ENCODE measurements at places on chromosomes 7 and 10.
A peak's percentile ranks its signal among the peaks of the same experiment; 100 is the strongest.

DNA sequence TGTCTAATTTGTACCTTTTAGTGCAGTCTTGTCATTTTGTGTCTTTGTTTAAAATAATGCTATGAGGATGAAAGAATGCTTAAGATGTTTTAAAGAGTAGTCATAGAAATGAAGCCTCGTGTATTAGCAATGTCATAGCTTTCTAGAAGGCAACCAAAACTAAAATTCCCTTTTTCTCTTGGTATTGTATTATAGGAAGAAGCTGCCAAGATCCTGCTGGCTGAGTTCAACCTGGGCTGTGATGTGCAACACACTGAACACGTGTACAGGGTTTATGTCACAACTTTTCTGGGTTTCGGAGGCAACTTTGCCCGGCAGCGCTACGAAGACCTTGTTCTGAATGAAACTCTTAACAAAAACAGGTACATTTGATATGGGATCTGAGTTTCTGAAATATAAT lies 36.2 kb downstream of the COX15 start:
- DNase-seq, result no peak

GRCh38 chr10:133141958-133142340 lies 18.1 kb upstream of the KNDC1 start:
- DNase-seq, result no peak

GRCh38 chr10:130368761-130369560 lies 232.8 kb downstream of the GLRX3 start:
- no peak for DNase-seq

GRCh38 chr7:37988721-37989650 lies 68.5 kb downstream of the EPDR1 start:
- no peak for DNase-seq

DNA sequence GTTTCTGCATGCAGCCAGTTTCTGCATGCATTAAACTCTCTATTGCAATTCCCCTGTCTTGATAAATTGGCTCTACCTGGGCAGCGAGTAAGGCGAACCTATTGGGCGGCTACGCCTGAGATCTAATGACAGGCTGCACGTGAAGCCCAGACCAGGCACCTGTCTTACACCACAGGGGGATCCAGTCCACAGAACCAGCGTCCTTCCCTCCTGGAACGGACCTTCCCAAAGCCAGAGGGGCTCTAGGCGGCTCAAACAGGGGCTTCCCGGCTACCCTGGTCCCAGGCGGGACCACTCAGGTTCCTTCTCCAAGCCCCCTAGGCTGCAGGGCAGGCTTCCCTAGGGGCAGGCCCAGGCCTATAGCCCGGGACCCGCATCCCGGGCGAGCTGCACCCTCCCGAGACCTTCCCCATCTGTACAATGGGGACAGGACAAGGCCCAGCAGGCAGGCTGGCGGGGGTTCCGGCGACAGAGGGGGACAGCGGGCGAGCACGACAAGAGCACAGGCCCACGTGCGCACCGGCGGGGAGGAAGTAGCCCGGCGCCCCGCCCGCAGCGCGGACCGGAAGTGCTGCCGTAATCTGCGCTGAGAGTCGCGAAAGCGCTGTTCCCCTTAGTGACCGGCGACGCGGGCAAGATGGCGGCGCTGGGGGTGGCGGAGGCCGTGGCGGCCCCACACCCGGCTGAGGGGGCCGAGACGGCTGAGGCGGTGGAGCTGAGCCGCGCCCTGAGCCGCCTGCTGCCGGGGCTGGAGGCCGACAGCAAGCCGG lies at the start of gene DNAAF5:
TSS of gene DNAAF5 (plus strand) at position 616 of the 770 bp plus-strand sequence. CDS start at position 638, 22 bp downstream.
- peak; percentile 94 for DNase-seq

- DNase-seq, result peak; percentile 92
These were observed at the start of gene COPS6 for GRCh38 chr7:100088621-100089457. Gene COPS6 (plus strand): TSS chr7:100088969. CDS start chr7:100088991, 22 bp downstream.

- DNase-seq, result peak; percentile 9
These were observed 369.1 kb downstream of the PLXNA4 start for GRCh38 chr7:132207211-132207610.

DNA sequence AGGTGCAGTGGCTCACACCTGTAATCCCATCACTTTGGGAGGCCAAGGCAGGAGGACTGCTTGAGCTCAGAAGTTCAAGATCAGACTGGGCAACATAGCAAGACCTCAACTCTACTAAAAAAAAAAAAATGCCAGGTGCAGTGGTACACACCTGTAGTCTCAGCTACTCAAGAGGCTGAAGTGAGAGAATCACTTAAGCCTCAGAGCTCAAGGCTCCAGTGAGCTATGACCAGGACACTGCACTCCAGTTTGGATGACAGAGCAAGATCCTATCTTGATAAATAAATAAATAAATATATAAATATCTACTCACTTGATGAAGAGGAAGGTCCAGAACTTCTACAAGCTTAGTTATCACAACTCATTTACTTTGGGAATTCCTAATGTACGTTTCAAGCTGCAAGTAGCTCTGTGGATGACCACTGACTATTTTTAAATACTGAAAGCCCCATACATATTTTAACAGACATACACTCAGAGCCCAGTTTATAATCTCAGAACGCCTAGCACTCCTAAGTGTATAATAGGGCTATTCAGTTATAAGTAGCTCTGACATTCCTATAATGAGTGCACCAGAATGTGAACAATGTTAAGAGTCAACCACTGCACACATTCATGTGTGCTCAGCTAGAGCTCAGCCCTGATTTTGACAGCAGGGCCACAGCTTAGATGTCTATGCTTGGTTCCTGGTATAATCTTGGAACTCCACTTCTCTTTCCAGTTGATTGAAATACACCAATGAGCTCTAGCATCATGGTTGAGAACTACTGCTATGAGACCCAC lies 119.1 kb downstream of the CUBN start:
- DNase-seq, result no peak

- DNase-seq, result no peak
These were observed 250.9 kb upstream of the TMEM72 start for GRCh38 chr10:44660271-44660670.

GRCh38 chr7:94439893-94440381 lies 45.2 kb downstream of the COL1A2 start:
- DNase-seq, result peak; percentile 43

DNA sequence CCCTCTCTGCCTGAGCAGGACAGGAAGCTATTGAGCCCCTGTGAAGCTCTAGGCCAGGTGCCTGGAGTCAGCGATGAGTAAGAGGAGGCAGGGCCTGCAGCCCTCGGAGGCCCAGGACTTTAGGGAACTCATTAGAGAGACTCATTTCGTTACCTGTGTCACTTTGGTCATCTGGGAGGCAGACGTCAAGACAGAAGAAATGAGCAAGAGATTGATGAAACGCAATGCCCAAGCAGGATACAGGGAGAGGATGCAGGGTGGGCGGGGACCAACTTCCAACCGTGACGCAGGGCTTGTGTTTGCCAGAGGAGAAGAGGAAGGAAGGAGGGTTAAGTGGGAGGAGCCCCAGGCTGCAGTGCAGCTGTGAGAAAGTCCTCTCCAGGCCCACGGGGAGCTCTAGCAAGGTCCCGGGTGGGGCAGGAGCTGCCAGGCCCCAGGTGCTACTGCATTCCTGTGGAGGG lies 26.4 kb upstream of the GNA12 start:
- peak; percentile 89 for DNase-seq

GRCh38 chr10:127903789-127904188 lies 3.1 kb upstream of the PTPRE start:
- DNase-seq, result no peak

GRCh38 chr7:107966711-107967110 lies 36.2 kb downstream of the LAMB1 start:
- DNase-seq, result peak; percentile 87

GRCh38 chr7:158108646-158109293 lies 478.9 kb downstream of the PTPRN2 start:
- no peak for DNase-seq

DNA sequence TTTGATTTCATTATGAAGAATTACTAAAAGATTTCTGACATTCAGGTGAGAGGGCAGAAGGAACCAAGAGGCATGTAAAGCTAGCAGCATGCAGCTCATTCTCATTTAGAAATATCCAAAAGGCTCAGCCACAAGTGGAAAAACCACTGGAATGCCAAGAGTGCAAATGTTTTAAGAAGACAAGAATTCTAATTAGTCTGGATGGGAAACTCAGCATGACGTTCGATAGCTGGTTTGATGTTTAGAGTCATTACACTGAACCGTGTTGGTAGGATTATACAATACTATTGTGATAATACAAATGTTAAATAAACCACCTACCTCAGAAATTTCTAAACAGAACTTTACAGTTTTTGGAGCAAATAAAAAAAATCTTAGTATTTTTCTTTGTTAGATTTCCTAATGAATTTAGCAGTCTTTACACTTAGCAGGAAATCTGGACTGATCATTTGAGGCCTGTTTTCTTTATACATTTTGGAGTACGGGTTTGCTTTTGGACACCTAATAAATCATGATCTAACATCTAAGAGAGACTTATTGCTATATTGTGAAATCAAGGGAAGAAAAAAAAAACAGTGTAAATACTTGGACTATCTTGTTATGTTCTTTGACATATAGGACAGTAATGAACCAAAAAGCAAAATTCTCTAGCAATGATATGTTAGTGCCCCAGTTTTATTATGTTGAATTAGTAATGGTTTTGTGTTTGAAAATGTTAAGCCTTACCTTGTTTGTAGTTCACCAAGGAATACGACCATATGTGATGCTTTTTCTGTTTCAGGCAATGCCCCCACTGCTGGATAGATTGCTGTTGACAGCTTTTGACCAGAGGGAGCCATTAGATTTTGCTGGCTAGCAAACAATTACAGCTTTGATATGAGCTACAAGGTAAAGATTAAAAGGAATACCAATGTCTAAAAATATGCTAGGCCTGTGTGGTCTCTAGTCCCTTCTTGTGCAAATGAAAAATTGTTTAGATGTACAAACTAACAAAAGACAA lies 354.1 kb upstream of the SEMA3A start:
- peak; percentile 86 for DNase-seq
